ENCODE measurements at places on chromosomes 11 and 22. TPM values are rescaled to one million over a fixed set of nuclear protein-coding genes. Genes with fewer than 3 reads are reported as not detected.

DNA sequence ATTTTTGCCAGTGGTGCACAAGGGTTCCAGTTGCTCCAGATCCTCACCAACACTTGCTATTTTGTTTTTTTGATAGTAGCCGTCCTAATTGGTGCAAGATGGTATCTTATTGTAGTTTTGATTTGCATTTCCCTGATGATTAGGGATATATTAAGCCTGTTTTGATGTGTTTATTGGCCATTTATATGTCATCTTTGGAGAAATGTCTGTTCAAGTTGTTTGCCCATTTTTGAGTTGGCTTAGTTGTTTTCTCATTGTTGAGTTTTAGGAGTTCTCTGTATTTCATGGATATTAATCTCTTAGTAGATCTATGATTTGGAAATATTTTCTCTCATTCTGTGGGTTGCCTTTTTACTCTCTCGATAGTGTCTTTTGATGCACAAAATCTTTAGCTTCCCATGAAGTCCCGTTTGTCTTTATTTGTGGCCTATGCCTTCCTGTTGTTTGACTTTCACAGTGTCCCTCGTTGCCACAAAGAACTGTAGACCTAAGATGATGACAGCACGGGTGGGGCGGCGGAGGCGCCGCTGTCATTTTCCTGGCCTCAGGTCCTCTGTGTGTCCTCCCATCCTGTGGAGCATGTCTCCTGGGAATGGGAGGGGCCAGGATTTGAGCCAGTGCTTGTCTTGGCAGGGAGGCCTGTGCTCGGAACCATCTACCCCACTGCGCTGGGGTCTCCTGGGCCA lies 33.5 kb downstream of the LRP5 start:
- DNase-seq: no peak

GRCh38 chr11:30594646-30595411 lies 8.7 kb upstream of the MPPED2 start:
- no peak for DNase-seq

DNA sequence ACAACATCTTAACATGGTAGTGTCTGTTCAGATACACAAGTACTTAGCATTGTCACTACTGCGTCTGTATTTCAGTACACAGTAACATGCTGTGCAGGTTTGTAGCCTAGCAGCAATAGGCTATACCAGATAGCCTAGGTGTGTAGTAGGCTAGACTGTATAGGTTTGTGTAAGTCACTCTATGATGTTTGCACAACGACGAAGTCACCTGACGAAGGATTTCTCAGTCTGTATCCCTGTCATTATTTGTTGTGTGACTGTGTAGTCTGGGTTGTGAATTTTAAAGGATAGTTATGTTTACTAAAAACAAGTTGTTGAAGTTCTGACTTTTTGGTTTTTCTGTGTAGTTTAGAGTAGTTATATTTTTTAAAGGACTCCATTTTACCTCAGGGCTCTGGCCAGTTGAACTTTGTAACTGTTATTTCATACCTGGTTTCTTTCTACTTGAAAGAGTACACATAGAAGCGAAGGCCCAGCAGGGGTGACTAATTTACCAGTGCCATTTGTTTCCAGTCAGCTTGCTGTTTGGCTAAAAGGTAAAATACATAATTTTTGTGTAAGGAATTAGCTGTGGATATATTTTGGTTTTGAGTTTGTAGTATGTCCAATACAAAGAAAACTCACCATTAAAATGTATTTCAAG lies 72.3 kb downstream of the PPP6R3 start:
- DNase-seq: no peak

GRCh38 chr11:71387784-71388636 lies 60.2 kb downstream of the DHCR7 start:
- no peak for DNase-seq

RASD2 gene
- 0.54 TPM for total RNA-seq
